ENCODE measurements at places on chromosomes 16 and 17.

DNA sequence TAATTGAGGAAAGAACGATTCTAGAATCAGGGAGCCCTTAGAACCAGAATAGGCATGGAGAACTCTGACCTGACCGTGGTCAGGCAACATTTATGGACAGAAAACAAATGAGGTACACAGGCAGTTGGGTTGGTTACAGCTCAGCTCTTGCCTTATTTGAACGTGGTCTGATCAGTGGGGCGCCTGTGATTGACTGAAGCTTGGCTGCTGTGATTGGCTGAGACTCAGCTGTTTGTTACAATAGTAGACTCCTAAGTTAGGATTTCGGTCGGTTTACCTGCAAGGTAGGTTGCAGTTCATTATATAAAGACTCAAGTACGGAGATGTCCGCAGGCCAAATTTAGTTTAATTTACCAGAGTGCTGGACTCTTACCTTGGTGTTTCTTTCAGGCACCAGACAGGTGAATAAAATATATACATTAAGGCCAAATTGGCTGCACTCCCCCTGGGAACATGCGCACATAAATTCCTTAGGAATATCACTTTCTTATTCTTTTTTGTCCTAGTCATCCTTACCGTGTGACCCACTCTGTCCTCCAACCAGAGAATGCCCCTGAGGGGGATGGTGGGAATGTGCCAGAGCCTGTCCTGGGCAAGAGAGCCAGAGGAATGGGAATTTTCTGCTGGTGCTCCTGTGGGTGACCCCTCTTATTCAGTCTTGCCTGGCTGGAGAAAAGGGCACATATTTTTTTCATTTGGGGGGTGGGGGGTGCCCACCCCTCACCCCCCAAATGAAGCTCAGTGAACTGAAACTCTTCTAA, 7.5 kb upstream of the CSNK2A2 start:
- DNase-seq = no peak

GRCh38 chr16:4317532-4318450, 1.9 kb downstream of the GLIS2 start:
- peak; percentile 22 for DNase-seq

DNA sequence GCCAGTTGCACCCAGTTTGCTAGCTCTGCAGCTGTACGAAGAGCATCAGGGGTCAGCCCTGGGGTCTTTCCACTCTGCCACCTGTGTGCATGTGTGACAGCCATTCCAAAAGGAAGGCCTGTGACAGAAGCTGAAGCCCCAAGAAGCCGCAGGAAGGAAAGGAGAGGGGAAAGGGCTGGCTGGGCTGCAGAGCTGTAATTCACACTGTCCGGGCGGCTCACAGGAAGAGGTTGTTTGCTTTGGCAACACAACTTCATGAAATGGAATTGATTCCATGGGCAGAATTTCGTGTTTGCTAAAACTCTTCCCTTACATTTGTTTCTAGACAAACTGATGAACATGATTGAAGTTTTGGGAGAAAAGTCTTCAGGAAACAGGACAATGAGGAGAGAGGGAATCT, 14.8 kb downstream of the TMEM204 start:
- no peak for DNase-seq

GRCh38 chr17:43905400-43905984, 1.8 kb downstream of the MPP2 start:
- no peak for DNase-seq

DNA sequence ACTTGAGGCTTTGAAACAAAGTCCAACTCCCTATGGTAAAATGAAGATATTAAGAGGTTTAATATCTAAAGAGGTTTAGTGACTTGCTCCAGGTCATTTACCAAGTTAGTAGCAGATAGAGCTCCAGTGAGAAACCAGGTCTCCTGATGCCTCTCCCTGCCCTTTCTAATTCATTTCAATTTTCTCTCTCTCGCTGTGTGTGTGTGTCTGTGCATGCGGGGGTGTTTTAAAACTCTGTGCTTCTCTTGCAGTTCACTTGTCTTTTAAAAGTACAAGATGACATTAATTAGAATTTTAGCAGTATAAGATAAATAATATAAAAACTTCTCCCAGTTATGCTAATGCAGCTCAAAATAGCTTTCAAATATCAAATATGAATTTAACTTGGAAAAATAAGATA, 8.2 kb upstream of the ZP2 start:
- DNase-seq = no peak

DNA sequence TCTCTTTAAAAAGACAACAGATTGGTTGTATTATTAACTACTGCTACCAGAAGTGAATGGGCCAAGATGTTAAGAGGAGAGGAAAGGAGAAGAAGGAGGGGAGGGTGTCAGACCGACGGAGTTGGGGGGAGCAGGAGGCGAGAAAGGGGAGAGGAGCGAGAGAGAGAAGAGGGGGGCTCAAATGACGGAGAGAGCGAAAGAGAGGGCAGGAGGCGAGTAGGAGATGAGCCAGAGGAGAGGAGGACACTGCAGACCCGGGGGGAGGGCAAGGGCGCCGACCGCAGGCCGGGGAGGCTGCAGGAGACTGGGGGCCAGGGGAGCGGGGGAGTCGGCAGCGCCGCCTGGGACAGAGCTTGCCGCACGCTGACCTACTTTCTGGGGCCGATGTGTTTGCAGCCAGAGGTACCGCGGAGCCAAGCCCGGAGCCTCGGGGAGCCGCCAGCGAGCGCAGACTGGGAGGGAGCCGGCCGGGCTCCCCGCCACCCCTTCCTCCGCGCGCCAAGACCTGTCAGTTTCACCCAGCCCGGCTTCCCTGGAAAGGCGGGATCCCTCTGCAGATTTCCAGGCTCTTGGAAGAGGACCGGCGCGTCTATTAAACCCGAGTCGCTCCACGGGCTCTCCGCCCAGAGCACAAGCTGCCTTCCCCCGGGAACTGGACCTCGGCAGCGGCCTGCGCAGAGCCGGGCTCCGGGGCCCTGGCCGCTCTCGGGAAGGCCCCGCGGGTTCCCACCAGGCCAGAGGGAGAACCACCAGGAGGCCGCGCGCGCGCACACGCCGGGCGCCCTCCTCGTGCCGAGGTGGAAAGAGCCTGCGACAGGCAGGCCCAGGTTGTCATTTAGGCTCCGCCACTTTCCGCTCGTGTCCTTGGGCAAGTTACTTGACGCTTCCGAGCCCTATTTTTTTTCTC, 74.6 kb downstream of the CMC2 start:
- DNase-seq = peak; percentile 53

GRCh38 chr16:66578651-66579531, at the start of gene CMTM2:
CMTM2 (plus strand) TSS chr16:66579463; CDS start chr16:66579608, 145 bp downstream.
- DNase-seq = no peak

DNA sequence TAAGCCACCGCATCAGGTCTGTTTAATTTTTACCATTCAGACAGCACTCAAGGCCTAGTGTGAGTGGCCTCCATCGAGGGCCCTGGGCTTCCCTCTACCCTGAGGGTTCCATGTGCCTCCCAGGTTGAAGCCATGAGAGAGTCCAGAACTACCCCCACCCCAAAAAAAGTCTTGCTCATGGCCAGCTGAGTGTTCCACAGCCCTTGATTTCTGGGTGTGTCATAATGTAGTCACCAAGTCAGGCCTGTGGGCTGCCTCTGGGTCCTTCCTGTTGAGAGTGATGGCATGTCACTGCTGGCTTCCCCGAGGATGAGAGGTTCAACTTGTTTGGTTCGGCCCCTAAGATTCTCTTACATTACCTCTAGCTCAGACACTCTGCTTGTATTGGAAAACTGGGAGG, 100.6 kb downstream of the PITPNC1 start:
- DNase-seq = no peak

GRCh38 chr17:17684906-17685774, 3.9 kb downstream of the RAI1 start:
- no peak for DNase-seq

- DNase-seq = no peak
Observed at GRCh38 chr16:73060892-73061490, 13.1 kb upstream of the ZFHX3 start.

DNA sequence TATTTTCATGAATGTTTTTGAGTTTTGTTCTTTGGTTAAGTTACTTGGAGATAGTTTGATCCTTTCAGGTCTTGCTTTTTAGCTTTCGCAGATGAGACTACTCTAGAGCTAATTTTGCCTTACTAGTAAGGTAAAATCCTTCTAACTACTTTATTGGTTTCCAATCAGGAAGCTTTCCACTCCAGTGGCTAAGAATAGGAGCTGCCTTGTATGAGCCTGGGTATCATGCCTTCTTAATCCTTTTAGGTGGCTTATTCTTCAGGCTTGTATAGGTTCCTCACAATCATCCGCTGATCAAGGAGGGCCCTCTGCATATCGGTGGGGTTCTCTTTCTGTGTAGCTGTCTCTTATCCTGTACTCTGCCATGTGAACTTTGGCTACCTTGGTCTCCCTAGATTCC, 53.7 kb downstream of the MAP2K4 start:
- no peak for DNase-seq

DNA sequence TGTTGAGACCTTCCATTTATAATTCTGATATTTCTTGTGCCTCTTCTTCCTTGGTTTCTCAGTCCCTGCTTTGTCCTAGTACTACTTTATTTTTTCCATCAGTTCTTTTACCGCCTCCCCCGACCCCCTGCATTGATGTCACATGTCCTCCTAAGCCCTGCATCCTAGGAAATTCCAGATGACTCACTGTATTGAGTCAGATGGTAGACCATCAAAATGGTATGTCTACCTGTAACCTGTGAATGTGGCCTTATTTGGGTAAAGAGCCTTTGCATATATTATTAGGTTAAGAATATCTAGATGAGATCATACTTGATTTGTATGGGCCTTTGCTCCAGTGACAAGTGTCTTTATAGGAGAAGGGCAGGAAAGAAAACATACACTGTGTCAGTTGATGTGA, 515.3 kb upstream of the CA10 start:
- DNase-seq = no peak

DNA sequence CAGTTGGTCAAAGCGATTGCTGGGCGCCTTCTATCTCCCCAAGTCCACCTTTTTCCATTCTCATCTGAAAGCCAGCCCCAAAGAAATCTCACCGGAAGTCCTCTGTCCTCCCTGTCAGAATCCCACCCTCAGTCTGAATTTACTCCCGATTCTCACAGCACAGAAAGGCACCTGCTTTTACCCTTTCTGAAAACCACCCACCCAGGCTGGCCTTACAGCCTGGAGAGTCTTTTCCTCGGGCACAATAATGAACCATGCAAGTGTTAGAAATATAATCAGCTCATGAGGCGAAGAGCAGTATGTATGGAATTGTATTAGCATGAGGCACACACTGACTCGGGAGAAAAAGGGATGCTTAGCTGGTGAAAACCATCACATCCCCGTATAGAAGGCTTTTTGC, 1.2 kb upstream of the ZFHX3 start:
- no peak for DNase-seq

GRCh38 chr16:76883076-76883475, 307.9 kb upstream of the MON1B start:
- DNase-seq = no peak

DNA sequence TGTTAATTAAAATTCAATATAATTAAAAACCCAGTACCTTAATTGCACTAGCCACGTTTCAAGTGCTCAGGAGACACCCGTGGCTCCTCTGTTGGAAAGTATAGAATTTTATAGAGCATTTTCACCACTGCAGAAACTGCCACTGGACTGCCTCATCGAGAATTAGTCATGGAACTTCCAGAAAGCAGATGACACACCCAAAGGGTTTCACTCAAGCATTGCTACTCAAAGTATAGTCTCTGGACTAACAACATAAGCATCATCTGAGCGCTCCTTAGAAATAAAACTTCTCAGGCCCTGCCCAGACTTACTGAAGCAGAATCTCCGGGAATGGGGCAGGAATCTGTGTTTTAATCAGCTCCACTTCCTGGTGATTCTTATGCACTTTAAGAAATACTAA, 63.5 kb upstream of the GPR139 start:
- DNase-seq = no peak

DNA sequence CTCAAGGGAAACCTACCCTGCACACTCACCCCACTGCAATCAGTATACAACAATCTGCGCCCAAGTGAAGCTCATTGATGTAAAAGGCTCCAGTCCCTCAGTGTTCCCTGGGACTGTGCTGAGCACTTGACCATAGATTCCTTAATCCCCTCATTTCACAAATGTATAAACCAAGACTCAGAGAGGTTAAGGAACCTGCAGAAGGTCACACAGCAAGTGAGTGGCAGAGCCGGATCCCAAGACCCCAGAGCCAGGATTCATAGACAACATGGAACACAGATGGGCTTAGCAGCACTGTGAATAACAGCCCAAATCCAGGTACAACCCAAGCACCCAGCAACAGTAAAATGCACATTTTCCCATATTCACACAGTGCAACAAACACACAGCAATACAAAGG, 225.7 kb downstream of the C16orf78 start:
- DNase-seq = no peak

DNA sequence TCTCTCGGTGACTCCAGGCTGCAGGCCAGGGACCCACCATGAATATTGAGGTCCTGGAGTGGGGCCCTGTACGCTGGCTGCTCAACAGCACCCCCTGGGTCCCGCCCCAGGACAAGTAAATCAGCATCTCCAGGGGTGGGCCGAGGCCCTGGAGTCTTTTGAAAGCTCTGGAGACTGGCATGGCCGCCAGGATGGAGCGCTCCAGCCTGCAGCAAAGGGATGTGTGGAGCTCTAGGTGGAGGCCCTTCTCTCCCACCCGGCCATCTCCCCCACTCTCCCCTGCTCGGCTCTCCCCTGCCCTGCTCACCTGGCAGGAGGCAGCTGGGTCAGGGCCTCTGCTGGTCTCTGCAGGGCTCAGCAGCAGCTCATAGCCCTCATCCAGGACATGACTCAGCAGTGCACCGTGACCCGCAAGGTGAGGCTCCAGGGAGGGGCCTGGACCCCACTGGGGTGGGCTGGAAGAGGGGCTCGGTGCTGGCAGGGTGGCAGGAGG, 16.6 kb downstream of the SGSH start:
- no peak for DNase-seq

- DNase-seq = no peak
Observed at GRCh38 chr16:75106351-75107274, 10.0 kb downstream of the LDHD start.

DNA sequence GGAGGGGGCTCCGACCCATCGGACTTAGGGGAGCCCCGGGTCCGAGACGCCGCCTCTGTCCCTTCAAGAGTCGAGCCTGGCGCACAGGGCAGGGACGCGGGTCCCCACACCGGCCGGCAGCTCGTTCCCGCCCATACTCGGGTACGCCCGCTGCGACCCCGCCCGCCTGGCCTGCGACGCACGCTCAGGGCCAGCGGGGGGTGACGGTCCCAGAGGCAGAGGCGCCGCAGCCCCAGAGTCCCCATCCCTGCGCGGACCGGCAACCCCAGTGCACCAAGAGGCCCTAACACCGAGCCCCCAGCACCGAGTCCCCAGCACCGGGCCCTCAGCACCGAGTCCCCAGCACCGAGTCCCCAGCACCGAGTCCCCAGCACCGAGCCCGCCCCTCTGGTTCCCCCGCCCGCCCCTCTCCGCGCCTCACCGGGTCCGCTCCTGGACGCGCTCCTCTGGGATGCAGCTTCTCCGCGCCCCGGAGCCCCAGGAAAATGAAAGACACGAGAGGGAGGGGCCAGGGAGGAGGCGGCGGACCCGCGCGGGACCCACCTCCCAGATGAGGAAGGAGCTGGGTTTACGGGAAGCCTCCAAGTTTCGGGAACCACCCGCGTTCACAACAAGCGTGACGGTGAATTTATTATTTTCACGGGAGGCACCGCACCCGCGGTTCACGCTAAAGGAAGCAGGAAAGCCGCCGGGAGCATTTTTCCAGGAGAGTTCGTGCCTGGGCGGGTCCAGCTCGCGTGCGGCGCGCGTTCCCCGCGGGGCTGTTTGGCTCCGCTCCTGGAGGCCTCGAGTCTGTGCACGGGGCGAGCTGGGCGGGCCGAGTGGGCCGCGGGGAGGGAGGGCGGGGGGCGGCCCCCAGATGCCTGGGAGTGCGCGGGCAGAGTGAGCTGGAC, at the start of gene SECTM1:
Gene SECTM1 (minus strand): TSS at position 488 of the 893 bp plus-strand sequence. CDS start 6,526 bp downstream, outside the sequence.
- DNase-seq = peak; percentile 68

Measured in colonic mucosa (tissue), 4 donors.